Heart right ventricle (tissue), 16 donors: ENCODE measurements at places on chromosomes 4 and X. TPM values are rescaled to one million over a fixed set of nuclear protein-coding genes. Genes with fewer than 3 reads are reported as not detected.

DNA sequence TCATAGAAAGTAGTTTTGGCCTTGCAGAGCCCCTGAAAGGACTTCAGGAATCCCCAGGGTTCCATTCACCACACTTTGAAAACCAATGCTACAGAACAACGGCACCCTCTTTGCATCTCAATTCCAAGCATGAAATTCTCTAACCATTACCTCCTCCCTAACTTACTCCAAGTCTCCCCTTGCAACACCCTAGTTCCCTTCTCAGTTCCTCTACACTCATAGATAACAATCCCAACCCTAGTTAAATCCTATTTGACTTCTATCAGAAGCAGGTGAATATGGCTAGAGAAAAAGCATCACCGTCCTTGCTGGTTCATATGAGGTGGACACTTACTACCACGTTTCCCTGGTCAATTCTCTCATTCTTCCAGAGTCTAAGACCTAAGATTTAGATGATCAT lies 2.4 kb downstream of the RCHY1 start:
- DNase-seq = no peak

- DNase-seq = no peak
Measured at GRCh38 chr4:59247032-59247431, 1953.1 kb upstream of the ADGRL3 start.

DNA sequence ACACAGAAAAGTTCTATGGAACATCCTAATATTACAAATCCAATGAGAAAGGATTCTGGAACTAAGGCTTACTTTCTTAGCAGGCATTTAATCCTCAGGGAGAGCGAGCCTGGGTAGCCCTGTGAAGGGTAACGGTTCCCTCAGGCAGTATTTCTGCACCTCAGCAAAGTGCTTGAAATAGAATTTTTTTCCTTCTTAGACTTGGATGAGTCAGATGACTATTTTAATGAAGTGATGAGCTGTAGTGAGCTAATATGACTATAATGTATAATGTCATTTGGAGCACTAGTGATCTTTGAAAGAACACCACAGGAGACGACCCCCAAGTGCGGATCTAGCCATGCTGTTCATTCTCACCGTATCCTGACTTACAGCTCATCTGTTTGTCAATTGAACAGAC lies 493.0 kb upstream of the FAM241A start:
- DNase-seq = no peak

Gene MAML3
- 2.7 TPM for total RNA-seq

Gene SPIN2A
- total RNA-seq = 0.31 TPM
